NCI-H1436 (cell line): ENCODE measurements at places on chromosomes 5 and 9.

GRCh38 chr9:105237246-105237645 lies 7.2 kb upstream of the SLC44A1 start:
- DNase-seq: no peak

DNA sequence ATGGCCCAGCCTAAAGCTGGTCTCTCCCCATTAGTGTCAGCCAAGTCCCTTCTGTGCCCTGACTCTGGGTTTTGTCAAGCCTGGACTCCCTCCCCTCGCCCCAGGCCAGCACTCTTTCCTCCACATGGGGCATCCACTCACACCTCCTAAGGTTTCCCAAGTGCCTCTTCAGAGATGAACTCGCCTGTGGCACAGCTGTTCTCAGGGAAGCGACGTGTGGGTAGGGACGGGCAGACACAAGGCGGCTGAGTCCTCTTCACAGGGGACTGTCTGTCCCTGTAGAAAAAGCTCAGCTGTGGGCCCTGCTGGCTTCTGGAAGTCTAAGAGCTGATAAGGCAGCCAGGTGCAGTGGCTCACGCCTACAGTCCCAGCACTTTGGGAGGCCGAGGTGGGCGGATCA lies 78.5 kb downstream of the CACNA1B start:
- no peak for DNase-seq

DNA sequence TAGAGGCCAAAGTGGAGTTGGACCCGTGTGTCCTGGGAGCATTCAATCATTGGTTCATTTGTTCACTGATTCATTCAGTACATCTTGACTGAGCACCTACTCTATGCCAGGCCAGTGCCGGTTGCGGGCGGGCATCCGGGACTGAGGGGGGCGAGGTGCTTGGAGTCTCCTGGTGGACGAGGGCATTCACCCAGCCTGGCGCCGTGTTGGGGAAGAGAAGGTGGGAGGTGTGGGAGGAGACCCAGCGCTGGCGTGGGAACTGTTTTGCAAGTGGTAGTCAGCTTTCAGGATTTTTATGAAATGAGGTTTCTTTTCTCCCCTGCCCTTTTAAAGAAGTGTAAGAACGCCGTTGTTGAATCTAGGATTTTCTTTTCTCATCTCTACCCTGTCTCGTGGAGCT lies 37.2 kb downstream of the NCS1 start:
- DNase-seq: no peak

- no peak for DNase-seq
Observed at GRCh38 chr9:8845376-8845775, 1045.8 kb upstream of the DMAC1 start.
